ENCODE measurements at places on chromosomes 1 and 21.

- DNase-seq, result no peak
Observed at GRCh38 chr1:168572633-168573032, 3.8 kb upstream of the XCL1 start.

- no peak for DNase-seq
Observed at GRCh38 chr1:86478416-86479156, 9.9 kb downstream of the CLCA1 start.

GRCh38 chr1:221829327-221830015 is 87.6 kb upstream of the DUSP10 start:
- no peak for DNase-seq

- no peak for DNase-seq
Observed at GRCh38 chr1:63920154-63921117, 146.6 kb downstream of the ROR1 start.

Measured in NCI-H345 (cell line).